Stimulated activated CD8-positive, alpha-beta memory T cell treated with anti-CD3 and anti-CD28 coated beads, Interleukin-7, amount 100 ng/mL, for 1 hour (primary cell): ENCODE measurements at places on chromosomes 12 and 14.

GRCh38 chr12:117865505-117865904 lies 103.3 kb downstream of the KSR2 start:
- no peak for DNase-seq

DNA sequence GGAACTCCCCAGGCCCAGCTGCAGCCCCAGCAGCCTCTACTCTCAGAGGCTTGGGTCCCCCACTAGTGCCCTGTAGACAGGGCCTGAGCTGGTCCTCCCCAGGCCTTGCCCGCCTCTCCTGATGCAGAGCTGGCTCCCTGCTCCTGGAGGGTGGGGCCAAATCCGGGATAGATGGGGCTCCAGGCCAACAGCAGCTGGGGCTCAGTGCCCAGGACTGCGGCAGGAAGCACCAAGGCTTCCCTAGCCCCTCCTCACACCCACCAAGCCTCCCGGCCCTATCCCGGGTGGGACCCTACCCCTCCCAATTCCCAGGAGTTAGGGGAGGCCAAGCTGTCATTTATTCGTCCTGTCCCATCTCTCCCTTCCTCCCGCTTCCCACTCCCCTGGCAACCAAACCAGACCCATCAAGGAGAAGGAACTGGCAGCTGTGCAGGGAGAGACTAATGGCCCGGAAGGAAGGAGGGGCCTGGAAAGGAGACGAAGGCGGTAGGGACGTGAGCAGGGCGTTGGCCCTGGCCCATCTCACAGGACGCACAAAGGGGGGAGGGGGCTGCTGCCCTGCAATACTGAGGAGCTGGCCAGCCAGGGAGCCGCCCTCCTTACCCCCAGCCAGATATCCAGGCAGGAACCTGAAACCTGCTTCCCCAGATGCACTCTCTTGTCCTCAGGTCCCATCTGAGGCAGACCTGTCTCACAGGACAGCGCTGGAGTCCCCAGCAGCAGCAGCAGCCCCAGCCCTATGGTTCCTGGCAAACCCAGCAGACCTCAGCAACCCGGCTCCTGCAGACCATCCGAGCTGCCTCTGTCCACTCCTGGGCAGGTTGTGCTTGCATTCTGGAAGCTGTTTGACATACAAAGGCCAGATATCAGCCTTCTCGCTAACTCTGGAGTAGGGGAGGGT lies 1.6 kb upstream of the PRPH start:
- no peak for DNase-seq

DNA sequence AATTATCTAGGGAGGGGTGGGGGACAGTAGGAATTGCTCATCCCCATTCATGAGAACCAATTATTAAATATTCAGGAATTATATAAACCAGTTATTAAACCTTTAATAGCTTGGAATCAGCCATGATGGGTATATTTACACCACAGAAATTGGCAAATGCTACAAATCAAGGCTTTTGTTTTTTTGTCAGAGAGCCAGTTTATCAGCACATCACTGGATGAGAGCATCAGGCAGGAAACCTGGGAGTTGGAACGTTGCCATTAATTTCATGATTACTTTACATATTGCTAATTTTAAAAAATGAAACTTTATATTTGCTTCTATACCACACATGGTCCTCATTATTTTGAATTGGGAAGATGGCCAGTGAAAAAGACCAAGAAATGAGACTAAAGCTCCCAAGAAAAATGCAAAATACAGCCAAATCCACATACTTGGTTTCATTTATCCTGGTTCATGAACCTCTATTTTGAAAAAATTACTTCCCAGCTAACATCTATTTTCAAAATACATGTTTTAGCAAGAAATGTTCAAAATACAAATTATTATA lies 48.4 kb downstream of the ATL1 start:
- no peak for DNase-seq

GRCh38 chr14:71497645-71498086 lies 434.6 kb upstream of the RGS6 start:
- no peak for DNase-seq

DNA sequence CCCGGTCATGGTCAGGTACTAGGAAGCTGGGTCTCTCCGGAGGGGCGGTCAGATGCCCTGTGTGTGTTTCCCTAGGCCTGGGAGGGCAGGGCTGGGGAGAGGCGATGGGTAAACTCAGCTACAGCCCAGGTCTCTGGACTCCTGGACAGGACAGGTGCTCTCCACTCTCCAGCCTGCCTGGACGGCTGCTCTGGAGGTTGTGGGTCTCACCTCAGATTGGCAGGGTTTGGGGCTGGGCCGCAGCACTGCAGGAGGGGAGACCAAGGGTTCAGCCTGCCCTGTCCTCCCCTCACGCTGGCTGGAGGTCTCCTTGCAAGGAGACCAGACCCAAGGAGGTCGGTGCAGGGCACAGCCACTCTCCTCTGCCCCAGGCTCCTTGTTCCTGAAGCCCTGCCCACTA lies 7.8 kb downstream of the KRT80 start:
- DNase-seq: no peak

DNA sequence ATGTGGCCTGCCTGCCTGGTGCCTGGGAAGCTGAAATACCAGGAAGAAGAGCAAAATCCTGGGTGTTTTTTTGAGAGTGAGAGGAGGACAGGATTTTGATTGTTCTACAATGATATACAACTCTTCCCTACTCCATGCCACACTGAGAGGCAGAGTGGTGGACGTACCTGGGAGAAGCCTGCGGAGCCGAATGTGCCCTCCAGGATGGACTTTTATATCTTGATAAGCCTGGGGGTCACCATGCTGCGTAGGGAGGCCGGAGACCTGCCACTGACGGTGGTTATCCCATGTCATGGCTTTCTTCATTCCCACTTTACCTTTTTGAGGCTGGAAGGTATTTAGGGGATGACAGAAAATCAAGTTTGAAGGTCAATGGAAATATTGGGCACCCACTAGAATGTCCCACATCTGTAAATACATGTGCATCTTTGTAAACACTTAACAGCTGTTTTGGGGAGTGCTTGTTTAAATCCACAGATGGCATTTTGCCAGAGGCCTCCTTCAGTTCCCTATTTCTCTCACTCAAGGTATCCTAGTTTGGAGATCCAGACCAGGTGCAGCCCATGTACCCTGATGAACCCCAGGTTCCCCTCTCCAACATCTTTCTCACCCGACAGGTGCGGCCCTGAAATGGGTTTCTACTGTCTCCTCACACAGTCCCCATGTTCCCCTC lies 1.1 kb upstream of the GLT1D1 start:
- no peak for DNase-seq

DNA sequence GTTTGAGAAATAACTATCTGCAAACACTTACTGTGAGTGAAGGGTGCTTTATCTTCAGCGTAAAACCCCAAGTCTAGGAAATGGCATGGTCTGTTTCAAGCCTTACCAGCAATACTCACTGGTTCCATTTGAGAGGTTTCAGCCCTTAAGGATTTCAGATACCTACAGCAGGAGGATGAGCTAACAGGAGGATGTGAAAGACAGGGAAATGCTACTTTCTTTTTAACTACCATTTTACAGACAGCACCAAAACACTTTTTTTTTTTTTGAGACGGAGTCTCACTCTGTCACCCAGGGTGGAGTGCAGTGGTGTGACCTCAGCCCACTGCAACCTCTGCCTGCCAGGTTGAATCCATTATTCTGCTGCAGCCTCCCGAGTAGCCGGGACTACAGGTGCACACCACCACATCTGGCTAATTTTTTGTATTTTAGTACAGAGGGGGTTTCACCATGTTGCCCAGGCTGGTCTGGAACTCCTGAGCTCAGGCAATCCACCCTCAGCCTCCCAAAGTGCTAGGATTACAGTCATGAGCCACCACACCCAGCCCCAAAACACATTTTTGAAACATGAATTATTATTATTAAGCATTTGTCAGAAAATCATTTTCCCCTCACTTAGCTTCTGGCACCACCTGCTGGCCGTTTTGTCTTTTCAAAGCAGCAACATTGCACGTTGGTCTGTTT lies 4.6 kb downstream of the MTRFR start:
- peak; percentile 66 for DNase-seq

GRCh38 chr12:2686280-2686646 lies 108.5 kb upstream of the FKBP4 start:
- DNase-seq: no peak

GRCh38 chr14:20262642-20263128 lies 23.6 kb downstream of the OR11H4 start:
- DNase-seq: no peak

GRCh38 chr12:67068204-67068731 lies 200.9 kb upstream of the CAND1 start:
- DNase-seq: no peak

GRCh38 chr14:39492267-39492666 lies 60.0 kb upstream of the FBXO33 start:
- no peak for DNase-seq

DNA sequence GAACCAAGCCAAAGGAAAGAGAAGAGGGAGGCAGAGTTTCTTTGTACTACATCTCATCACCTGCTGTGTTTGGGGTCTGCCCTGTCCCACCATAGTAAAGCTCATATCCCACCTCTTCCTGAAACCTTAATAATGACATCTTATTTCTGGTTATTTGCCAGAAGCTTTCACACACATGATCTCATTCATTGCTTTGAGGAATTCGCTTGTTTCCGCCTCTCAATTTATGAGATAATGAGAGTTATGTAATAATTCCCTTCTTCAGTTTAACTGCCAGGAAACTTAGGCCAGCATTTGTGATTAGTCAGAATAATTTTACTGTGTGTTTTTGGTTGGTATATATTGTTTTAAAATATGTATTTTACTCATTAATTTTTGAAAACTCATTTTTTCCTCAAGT lies 205.2 kb downstream of the CACNA1C start:
- no peak for DNase-seq

DNA sequence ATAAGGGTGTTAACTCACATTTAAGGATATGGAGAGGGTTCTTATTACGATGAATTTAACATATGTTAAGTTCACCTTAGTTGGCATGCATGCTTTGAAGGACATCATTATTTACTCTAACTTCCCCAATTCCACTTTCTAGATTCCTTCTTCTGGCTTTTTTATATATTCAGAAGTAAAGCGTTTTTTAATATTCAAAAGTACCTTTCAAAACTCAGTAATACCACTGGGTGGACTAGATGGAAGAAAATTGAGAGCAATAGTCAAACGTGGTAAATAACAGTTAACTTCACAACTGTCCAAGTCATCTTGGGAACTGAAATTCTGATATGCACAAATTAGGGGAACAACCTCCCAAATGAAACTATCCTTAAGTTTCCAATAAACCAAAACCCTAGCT lies 9.1 kb downstream of the SINHCAF start:
- DNase-seq: no peak

GRCh38 chr12:105574056-105574715 lies 243.7 kb downstream of the C12orf75 start:
- DNase-seq: no peak

- no peak for DNase-seq
Measured at GRCh38 chr12:62401631-62402030, 65.0 kb upstream of the MON2 start.

GRCh38 chr12:102543494-102544485 lies 63.4 kb upstream of the IGF1 start:
- no peak for DNase-seq

GRCh38 chr14:91754185-91754584 lies 22.3 kb upstream of the CATSPERB start:
- DNase-seq: no peak

DNA sequence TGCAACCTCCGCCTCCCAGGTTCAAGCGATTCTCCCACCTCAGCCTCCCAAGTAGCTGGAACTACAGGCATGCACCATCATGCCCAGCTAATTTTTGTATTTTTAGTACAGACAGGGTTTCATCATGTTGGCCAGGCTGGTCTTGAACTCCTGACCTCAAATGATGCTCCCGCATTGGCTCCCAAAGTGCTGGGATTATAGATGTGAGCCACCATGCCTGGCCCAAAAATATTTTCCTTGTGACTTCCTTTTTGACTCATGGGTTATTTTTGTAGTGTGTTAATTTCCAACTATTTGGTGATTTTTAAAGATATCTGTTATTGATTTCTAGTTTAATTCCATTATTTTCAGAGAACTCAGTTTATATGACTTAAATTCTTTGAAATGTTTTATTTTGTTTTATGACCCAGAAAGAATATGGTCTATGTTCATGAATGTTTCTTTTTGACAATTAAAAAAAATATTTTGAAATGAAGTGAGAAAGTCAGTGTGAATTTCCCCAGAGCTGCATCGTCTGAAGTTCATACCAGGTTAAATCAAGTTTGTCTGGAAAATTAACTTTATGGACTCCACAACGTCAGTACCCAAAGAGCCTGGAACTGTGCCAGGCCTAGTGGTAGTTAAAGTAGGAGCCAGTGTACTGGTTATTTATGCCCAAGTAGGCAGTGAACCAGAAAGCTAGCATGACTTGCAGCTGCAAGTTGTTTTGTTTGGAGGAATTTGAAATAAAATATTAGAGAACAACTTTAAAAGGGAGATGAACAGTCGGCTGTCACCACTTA lies 2.8 kb upstream of the CDKL1 start:
- DNase-seq: no peak

DNA sequence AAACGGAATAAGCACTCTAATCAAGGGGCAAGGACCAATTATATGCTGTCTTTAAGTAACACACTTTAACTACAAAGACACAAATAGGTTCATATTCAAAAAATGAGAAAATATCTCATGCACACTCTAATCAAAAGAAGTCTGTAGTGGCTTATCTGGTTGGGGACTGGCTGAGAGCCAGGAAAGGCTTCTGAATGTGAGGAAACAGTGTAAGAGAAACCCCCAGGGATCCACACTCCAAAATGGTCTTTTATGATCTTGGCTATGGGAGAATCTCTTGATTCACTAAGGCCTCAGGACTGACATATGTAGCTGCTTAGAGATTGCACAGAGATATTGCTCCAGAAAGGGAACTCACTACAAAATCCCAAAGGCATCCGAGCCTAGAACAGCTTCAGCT lies 10.3 kb downstream of the CTSG start:
- no peak for DNase-seq

GRCh38 chr12:39902821-39903220 lies 203.1 kb downstream of the SLC2A13 start:
- DNase-seq: no peak

- DNase-seq: no peak
Measured at GRCh38 chr12:63862969-63863230, 18.4 kb downstream of the SRGAP1 start.

GRCh38 chr12:116598311-116599284 lies 39.4 kb downstream of the MAP1LC3B2 start:
- DNase-seq: no peak

- peak; percentile 71 for DNase-seq
Measured at GRCh38 chr12:109477185-109477962, at the start of the genes KCTD10 and UBE3B. Gene KCTD10, minus strand, starts transcription at chr12:109477300. Its CDS starts 38 bp downstream, at chr12:109477262. Gene UBE3B, plus strand, starts transcription at chr12:109477634. Its CDS starts 5,918 bp downstream, at chr12:109483552.

DNA sequence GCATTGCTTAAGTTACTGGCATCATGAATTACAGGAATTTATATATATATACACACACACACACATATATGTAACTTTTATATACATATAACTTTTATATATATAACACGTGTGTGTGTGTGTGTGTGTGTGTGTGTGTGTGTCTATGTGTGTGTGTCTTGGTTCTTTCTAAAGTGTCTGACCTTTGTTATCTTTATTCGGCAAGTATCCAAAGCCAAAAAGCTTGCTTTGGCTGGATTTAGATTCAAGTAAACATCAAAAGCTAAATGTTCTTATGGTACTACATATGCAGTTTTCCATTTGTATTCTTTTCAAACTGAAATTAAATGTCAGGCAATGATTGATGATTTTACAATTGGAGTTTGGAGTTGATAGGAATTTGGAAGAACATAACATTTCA lies 69.9 kb downstream of the SLC16A7 start:
- no peak for DNase-seq

- DNase-seq: no peak
Measured at GRCh38 chr12:99278899-99279298, 368.7 kb upstream of the GARIN6 start.
